ENCODE measurements at places on chromosomes 5 and 9.
A peak's percentile ranks its signal among the peaks of the same experiment; 100 is the strongest.

DNA sequence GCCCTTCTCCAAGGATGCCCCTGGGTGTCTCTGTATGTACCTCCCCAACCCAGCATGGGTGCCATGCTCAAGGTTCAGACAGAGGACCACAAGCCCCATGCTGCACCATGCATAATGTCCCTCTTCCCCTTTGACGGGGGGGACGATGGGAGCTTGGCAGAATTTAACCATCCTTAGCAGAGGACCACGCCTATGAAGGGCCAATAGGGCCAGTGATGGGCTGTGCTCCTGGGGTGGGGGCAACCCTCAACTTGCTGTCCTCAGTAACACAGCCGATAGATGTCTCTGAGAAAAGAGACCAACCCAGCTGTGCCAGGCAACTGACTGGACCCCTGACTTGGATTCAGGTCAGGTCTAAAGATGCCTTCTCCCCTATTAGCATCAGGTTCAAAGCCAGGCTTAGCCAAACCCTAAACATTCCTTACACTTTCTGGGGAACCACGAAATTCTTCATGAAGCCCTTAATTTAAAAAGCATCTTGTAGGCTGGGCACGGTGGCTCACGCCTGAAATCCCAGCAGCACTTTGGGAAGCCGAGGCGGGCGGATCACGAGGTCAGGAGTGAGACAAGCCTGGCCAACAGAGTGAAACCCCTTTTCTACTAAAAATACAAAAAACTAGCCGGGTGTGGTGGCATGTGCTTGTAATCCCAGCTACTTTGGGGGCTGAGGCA lies 20.7 kb upstream of the JADE2 start:
- DNase-seq = no peak

- DNase-seq = no peak
Observed at GRCh38 chr5:21391506-21391905, 1403.5 kb upstream of the CDH18 start.

- DNase-seq = no peak
Observed at GRCh38 chr5:32538031-32538547, 47.3 kb upstream of the SUB1 start.

- DNase-seq = no peak
Observed at GRCh38 chr5:2300861-2301574, 418.3 kb upstream of the IRX4 start.

DNA sequence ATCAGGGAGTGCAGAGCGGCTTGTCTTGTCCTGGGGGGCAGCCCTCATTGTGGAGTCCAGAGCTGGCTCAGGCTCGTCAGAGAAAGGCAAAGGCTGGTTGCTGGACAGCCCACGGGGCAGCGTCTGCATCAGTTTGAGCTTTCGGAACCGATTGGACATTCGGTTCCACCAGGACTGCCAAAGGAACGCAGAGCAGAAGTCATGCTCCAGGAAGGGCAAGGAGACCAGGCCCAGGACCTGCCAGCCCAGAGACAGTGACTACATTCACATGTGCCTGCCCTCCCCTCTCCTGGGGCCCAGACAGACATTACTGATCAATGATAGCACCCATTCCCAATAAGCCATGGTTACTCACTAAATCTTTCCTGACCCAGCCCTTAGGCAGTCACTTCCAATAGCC lies 18.1 kb downstream of the ANKS6 start:
- no peak for DNase-seq

DNA sequence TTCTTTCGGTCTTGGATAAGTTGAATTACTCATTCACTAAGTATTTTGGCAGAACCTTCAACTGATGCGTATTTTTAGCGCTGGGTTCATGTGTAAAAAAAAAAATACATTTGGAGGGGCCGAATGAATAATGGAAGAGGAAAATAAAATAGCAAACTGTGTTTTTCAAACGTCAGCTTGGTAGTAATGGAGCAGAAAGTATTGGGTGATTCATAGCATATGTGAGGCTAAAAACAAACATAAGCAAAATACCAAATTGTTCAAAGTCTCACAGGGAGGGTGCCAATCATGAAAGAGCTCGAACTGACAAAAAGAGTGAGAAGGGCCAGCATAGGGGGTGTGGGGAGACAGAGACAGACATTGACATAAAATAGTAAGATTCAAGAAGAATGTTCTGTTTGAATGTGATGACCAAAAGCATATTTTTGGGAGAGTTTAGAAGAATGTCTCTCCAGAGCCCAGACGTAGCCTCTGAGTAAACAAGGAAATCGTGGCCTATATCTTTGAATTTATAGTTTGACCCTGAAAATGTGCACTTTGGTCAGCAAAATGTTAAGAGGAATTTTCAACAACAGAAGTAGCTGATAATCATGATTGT lies 174.9 kb upstream of the HMHB1 start:
- DNase-seq = no peak

- no peak for DNase-seq
Observed at GRCh38 chr5:150729859-150730258, 29.0 kb downstream of the DCTN4 start.

DNA sequence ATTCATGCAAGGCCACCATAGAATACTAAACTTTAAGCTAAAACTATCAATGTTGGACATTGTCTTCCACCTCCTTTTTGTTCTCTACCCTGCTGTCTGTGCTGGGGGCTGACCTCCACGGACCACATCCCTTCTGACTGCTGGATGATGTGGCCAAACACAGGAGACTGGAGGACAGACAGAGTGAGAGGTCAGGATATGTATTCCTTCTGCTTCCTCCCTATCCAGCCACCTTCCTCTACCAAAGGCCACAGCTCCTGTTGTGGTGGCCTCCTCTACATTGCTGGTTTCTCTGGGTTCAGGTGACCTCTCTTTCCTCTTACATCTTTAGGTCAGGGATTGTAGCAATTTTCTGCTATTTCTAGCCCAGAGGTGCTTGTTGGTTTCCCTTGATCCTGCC lies 148.1 kb downstream of the ACTBL2 start:
- no peak for DNase-seq

GRCh38 chr5:112974901-112975300 lies 1.7 kb upstream of the DCP2 start:
- no peak for DNase-seq

- DNase-seq = peak; percentile 8
Observed at GRCh38 chr9:131020388-131020787, 11.4 kb downstream of the LAMC3 start.

DNA sequence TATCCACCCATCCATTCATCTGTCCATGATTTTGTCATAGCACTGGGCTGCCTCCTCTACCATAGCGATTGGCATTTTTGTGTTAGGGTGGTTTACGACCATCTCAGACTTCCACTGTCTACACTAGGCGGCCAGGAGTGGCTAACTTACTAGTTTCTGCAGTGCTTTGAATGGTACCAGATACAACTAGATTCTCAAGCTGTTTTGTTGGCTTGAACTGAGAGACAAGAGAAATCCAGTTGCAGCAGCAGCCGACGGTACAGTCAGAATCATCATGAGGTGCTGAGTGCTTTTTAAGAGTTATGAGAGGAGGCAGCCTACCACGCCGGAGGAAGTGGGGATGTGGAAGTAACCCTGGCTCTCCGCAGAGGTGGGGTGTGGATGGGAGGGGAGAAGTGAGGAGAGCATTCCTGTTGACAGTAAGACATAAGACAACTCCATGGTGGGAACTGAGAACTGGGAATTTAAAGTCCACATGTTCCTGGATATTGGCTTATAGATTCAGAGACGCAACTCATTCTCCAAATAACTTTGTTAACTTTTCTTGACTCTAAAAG lies 27.9 kb downstream of the COL5A1 start:
- no peak for DNase-seq

DNA sequence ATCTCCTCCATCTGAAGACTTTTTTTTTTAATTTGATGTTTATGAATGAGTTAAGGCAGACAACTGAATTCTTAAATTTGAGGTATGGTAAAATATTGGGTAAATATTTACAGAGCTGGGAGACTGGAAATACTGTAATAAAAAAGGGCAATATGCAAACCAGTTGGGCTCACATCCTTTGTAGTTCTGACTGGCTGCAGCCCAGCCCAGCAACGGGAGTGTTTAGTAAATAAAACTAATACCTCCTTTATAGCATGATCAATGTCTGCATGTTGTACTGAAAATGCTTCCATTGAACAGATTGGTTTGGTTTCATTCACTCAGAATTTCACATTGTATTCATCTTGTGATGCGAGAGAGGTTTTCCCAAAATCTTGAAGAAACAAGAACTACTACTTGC lies 365.0 kb downstream of the DMRT2 start:
- DNase-seq = no peak

GRCh38 chr9:82797534-82797933 lies 265.4 kb downstream of the RASEF start:
- DNase-seq = no peak

GRCh38 chr5:78792345-78793055 lies 143.9 kb upstream of the LHFPL2 start:
- DNase-seq = no peak

- DNase-seq = peak; percentile 66
Observed at GRCh38 chr9:109249615-109250014, 71.2 kb downstream of the EPB41L4B start.

GRCh38 chr5:116953251-116953930 lies 378.8 kb upstream of the SEMA6A start:
- DNase-seq = peak; percentile 23

DNA sequence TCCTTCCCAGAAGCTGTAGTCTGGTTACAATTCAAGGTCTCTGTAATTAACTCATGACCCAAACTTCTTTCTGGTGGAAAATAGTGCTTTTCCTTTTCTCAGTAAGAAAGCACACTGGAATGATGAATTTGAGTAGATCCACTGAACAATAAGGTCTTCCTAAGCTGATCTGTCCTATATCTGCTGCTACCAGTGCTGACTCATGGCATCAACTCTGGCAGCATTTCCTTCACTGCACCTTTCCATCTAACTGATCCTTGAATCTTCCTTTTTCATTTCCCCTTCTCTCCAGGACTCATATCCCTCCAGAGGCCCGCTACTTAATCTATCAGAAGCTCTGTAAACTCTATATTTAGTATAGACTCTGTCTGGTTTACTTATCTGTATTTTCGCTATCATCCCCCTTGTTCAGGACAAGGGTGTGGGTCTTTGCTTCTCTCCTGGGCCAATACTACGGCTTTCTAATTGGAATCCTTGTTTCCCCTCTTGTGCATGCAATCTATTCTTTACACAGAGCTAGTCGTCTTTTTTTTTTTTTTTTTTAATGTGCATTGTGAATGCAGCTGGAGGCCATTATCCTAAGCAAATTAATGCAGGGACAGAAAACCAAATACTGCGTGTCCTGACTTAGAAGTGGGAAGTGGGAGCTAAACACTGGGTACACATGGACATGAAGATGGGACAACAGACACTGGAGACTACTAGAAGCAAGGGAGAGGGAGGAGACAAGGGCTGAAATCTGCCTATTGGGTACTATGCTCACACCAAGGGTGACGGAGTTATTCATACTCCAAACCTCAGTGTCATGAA lies 192.2 kb upstream of the RPS23 start:
- DNase-seq = no peak

DNA sequence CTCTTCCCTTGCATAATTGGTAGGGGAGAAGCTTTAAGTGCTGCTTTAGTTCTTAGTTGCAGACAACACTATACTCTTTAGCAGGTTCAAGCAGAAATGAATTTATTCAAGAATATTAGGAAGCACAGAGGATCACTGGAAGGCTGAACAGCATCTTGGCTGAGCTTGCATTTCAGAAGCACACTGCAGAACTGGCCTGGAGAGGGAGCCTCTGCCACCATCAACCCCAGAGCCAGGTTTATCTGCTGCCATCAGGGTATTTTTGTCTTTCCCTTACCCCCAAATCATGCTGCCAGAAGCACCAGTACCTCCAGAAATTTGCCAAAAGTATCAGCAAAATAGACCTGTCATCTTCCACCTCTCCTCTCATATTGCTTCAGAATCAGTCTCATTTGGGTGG lies 440.7 kb downstream of the DMAC1 start:
- DNase-seq = peak; percentile 22

DNA sequence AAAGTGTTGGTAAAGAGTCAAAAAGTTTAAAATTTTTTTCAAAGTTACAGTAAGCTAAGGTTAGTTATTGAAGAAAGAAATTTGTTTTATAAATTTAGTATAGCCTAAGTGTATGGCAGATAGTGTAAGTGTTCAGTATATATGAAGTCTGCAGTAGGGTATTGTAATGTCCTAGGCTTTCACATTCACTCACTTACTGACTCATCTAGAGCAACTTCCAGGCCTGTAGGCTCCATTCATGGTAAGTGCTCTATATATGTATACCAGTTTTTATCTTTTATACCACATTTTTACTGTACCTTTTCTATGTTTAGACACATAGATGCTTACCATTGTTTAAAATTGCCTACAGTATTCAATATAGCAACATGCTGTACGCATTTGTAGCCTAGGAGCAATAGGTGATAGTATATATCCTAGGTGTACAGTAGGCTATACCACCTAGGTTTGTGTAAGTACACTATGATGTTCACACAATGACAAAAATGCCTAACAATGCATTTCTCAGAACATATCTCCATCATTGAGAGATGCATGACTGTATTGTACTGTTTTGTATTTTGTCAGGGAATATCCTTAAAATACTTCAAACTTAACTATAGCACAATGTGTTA lies 38.5 kb downstream of the CYSTM1 start:
- no peak for DNase-seq

GRCh38 chr5:116176121-116176520 lies 91.3 kb downstream of the COMMD10 start:
- no peak for DNase-seq

- no peak for DNase-seq
Observed at GRCh38 chr5:141383345-141383744, 803 bp downstream of the PCDHGA7 start.

DNA sequence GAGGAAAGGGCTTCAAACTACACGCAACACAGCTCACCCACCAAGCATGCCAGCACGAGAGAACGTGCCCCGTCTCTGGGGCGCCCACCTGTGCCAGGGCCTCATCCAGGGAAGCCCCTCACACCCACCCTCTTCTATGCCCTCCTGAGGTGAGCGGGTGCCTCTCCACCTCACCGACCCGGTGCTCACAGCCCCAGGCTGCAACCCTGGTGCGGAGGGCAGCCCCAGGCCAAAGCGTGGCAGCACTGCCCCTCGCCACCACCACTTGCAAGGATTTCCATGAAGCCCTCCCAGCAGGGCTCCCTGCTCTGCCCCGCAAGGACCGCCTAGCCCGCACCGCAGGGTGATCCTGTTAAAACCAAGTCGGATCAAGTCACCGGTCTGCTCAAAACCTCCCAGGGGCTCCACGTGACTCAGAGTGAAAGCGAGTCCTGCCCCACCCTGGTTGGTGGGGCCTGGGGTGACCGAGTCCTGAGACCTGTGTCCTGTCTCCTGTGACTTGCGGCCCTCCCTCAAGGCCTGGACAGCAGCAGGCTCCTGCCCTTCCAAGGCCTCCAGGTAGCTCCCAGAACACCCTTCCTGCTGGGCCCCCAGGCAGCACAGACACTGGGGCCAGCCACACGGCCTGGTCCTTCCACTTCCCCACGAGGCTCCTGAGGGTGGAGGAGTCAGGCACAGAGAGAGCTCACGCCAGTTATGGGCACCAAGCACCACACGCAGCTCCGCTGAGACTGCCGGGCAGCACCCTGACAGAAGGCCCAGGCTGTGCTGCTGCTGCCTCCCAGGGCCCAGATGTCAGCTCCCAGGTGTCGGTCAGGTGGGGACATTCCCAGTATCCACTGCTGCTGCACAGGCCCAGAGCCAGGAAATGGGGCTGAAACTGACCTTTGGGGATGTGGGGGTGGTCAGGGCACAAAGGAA lies 12.7 kb downstream of the BRD3 start:
- DNase-seq = peak; percentile 30

Data from iPS-NIHi11 (cell line).